ENCODE measurements at places on chromosomes 11 and 22. TPM values are rescaled to one million over a fixed set of nuclear protein-coding genes. Genes with fewer than 3 reads are reported as not detected.

The ACR gene
- not detected for total RNA-seq

The KIAA1671 gene
- total RNA-seq = 31.9 TPM

The KRTAP5-9 gene
- total RNA-seq = 0.24 TPM

The KRTAP5-3 gene
- not detected for total RNA-seq

The PHLDB1 gene
- total RNA-seq = 120 TPM

The C11orf87 gene
- total RNA-seq = not detected

The PLAAT4 gene
- 105 TPM for total RNA-seq

The PTPN5 gene
- total RNA-seq = not detected

The OR8D1 gene
- not detected for total RNA-seq

The EHF gene
- 41.1 TPM for total RNA-seq

Measured in left lung (tissue), 14 donors.